Left ventricle myocardium inferior (tissue), 1 donor: ENCODE measurements at places on chromosomes 4 and X.

DNA sequence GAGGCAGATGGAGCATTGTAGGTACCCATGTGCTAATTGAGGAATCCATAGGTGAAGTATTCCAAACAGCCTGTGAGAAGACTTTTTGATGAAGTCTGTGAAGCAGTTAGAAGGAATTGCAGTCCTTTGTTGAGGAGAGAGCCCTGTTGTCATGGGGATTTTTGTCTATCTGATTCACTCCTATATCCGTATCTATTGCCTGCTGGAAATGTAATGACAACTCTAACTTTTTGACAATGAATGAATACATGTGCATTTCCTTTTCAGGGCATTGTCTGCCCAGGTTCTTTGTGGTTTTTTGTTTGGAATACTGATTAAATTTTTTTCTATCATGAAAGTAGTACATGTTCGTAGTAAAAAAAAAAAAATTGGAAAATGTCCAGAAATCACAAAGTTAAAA, 31.1 kb downstream of the STK32B start:
- H3K4me1 ChIP-seq = no peaks in the 10 kb centered on the region
- H3K4me3 ChIP-seq = no peak overlapping the region
- no peak for DNase-seq
- H3K27me3 ChIP-seq = peaks cover 8% of the 10 kb centered on the region
- H3K27ac ChIP-seq = no peak overlapping the region

- no peaks in the 10 kb centered on the region for H3K27me3 ChIP-seq
- DNase-seq = no peak
- H3K36me3 ChIP-seq = no peaks in the 10 kb centered on the region
- H3K27ac ChIP-seq = no peak overlapping the region
- no peaks in the 10 kb centered on the region for H3K4me1 ChIP-seq
Measured at GRCh38 chr4:151874328-151874727, 113.5 kb upstream of the GATB start.

DNA sequence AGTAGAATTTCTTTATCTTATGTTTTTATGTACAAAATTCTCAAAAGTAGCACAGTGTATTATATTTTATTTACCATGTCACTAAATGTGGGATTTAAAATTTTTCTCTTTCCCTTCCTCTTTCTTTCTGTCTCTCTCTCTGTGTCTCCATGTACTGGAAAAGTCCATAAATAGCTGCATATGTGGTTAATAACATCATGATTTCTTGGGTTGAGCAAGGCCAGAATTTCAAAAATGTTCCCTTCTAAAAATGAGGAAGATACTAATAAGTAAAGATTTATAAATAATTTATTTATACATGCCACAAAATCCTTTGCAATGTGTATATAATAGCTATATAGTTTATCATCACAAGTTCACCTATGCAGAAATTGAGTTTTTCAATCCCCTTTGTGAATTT, 29.1 kb upstream of the DKK2 start:
- H3K27me3 ChIP-seq = no peaks in the 10 kb centered on the region
- DNase-seq = no peak
- H3K36me3 ChIP-seq = no peaks in the 10 kb centered on the region
- no peaks in the 10 kb centered on the region for H3K4me1 ChIP-seq
- H3K4me3 ChIP-seq = no peak overlapping the region

- no peak overlapping the region for H3K4me3 ChIP-seq
- H3K4me1 ChIP-seq = no peaks in the 10 kb centered on the region
- peak overlapping the region; percentile 12 for H3K27ac ChIP-seq
- peaks cover 56% of the 10 kb centered on the region for H3K36me3 ChIP-seq
- H3K27me3 ChIP-seq = no peaks in the 10 kb centered on the region
Measured at GRCh38 chr4:64305565-64306254, 103.5 kb downstream of the TECRL start.

DNA sequence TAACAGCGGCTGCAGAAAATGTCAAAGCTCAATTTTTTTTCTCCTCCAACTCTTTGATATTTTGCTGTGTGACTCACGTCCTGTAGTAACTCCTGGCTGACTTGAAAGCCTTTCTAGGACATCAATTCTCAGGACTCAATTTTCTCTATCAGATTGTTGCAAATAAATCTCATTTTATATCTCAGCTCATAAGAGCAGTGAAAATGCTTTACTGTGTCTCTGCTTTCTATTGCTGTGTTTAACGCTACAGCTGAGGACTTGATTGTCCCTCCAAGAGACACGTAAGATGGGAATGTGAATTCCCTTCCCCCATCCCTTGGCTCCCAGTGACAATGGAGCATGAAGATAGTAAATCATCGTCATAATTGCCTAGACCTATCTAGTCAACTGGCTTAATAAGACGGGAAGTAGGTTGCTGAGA, 20.5 kb upstream of the CBR4 start:
- no peaks in the 10 kb centered on the region for H3K4me1 ChIP-seq

DNA sequence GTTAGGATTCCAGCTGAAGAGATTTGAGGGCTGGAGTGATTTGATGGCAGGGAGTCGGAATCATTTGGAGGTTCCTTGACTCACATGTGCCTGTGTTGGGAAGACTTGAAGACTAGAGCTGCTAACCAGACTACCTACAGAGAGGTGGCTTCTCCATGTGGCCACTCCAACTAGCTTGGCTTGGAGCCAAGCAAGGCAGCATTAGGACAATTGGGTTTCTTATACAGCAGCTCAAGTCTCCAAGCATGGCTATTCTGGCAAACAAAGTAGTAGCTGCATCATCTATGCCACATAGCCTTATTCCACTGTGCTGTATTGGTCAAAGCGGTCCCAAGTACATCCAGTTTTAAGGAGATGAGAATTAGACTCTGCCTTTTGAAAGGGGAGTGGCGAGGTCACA, 171.7 kb upstream of the SLC4A4 start:
- peaks cover 10% of the 10 kb centered on the region for H3K27me3 ChIP-seq
- H3K4me1 ChIP-seq = no peaks in the 10 kb centered on the region
- H3K27ac ChIP-seq = no peak overlapping the region
- no peaks in the 10 kb centered on the region for H3K36me3 ChIP-seq

DNA sequence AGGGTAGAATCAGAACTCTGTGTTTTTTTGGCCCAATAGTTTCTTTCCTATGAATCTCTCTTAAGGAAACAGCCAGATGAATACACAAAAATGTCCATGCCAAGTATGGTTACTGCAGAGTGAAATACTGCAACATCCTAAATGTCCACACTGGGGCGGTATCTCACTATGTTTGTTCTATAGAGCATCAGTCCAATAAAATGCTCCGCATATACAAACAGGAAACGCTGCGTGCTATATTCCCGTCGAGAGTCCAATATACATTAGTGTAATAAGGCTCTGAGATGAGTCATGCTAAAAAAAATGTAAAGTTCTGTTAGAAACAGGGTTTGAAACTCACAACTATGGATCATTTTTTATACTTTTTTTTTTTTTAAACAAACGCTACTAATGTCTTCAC, 72.9 kb upstream of the ENOX2 start:
- H3K4me1 ChIP-seq = no peaks in the 10 kb centered on the region
- H3K27me3 ChIP-seq = no peaks in the 10 kb centered on the region
- H3K27ac ChIP-seq = no peak overlapping the region
- DNase-seq = no peak

DNA sequence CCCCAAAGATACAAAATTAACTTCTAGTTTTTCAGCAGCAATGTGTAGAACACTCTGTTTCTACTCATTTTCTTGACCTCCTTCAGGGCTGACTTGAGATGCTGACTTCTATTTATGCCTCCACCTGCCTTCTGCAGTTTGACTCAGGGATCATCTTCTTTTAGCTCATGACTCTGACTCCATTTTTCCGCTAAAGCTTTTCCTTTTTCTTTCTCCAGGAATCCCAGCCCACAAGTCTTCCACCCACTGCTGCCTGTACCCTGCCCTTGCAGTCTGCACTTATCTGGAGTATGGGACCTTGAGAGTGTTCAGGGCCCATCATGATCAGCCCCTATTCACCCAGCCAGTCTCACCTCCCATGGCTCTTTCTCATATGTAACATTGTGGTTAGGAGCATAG, 14.9 kb upstream of the KLHL2 start:
- no peak for DNase-seq
- no peaks in the 10 kb centered on the region for H3K4me1 ChIP-seq
- no peak overlapping the region for H3K27ac ChIP-seq
- H3K36me3 ChIP-seq = no peaks in the 10 kb centered on the region
- no peak overlapping the region for H3K4me3 ChIP-seq

- DNase-seq = no peak
- H3K27ac ChIP-seq = no peak overlapping the region
- H3K4me1 ChIP-seq = no peaks in the 10 kb centered on the region
- no peaks in the 10 kb centered on the region for H3K27me3 ChIP-seq
- no peak overlapping the region for H3K4me3 ChIP-seq
Measured at GRCh38 chrX:17459661-17460060, 84.7 kb downstream of the NHS start.

DNA sequence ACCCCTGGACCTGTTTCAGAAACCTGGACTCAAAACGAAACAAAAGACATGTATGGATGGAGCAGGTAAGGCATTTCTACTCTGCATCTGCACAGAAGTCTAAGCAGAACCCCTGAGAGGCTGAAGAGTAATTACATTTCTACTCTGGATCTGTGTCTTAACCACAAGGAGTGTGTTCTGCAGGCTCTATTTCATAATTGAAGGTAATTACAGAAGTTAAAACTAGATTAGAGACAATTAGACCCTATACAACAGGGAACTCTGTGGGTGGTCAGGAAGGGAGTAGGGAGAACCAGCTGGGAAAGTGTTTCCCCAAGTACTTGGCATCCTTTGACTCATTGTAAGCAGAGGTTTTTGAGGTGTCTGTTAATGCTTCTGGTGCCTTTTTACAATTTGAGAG, 69.8 kb downstream of the IGSF1 start:
- H3K4me1 ChIP-seq = no peaks in the 10 kb centered on the region
- no peaks in the 10 kb centered on the region for H3K27me3 ChIP-seq
- DNase-seq = no peak
- H3K27ac ChIP-seq = no peak overlapping the region
- no peaks in the 10 kb centered on the region for H3K36me3 ChIP-seq

- no peaks in the 10 kb centered on the region for H3K4me1 ChIP-seq
- H3K27ac ChIP-seq = no peak overlapping the region
- DNase-seq = no peak
- H3K36me3 ChIP-seq = peaks cover 31% of the 10 kb centered on the region
- H3K4me3 ChIP-seq = no peak overlapping the region
- no peaks in the 10 kb centered on the region for H3K27me3 ChIP-seq
Measured at GRCh38 chrX:155225774-155226173, 9.5 kb downstream of the VBP1 start.

GRCh38 chr4:147853706-147854105, 121.8 kb downstream of the ARHGAP10 start:
- peaks cover 69% of the 10 kb centered on the region for H3K4me1 ChIP-seq
- no peak overlapping the region for H3K4me3 ChIP-seq
- peaks cover 18% of the 10 kb centered on the region for H3K36me3 ChIP-seq

DNA sequence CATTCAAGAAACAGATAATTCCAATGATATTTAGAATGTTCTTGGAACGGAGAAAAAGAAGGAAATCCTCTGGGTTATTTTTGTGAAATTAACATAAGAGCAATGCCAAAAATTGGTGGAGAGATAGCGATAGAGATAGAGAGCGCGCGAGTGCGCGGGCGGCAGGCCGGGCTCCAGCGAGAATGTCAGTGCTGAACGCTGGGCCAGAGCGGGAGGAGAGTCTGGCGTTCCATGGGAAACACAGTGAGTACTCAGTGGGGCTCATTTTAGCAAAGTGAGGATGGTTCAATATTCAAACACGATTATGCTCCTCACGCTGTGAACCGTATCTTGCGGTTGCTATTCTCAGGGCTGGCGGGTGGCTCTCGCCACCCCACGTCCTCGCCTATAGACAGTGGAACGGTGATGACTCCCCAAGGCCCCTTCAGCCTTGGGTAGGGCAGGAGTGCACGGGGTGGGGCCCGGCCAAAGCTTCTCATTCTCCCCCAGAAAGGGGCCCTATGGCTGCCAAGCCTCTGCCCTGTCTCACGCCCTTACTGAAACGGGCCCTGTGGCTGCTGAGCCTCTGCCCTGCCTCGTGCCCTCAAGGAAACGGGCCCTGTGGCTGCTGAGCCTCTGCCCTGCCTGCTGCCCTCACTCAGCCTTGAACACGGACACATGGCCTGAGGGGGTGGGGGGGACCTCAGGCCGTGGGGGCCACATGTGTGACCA, 16.9 kb downstream of the CPLX1 start:
- peaks cover 59% of the 10 kb centered on the region for H3K27me3 ChIP-seq
- no peak overlapping the region for H3K4me3 ChIP-seq
- no peak overlapping the region for H3K27ac ChIP-seq
- no peaks in the 10 kb centered on the region for H3K36me3 ChIP-seq
- H3K4me1 ChIP-seq = no peaks in the 10 kb centered on the region

GRCh38 chr4:119211867-119212233, 663 bp upstream of the USP53 start:
- H3K4me1 ChIP-seq = peaks cover 63% of the 10 kb centered on the region
- H3K36me3 ChIP-seq = no peaks in the 10 kb centered on the region
- DNase-seq = no peak
- peak overlapping the region; percentile 97 for H3K27ac ChIP-seq

DNA sequence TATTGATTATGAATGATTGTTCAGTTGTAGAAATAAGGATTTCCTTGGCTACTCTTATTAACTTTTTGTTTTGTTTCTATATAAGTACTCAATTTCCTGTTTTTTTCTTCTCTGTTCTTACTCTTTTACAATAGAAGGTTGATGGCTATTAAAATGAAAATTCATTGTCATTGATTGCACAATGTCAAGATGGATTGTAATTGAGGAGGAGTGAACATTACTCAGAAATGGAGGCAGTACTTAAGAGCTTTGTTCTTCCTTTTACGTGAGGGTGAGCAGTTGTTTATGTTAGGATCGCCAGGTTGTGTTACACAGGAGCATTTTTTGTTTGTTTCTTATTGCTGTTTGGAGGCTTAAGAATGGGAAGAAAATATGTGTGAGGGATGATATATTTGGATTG, 2062.4 kb downstream of the ARAP2 start:
- no peaks in the 10 kb centered on the region for H3K36me3 ChIP-seq
- H3K27me3 ChIP-seq = no peaks in the 10 kb centered on the region
- H3K27ac ChIP-seq = no peak overlapping the region
- no peak for DNase-seq
- H3K4me1 ChIP-seq = no peaks in the 10 kb centered on the region

GRCh38 chrX:110172215-110172614, 145.7 kb downstream of the AMMECR1 start:
- no peaks in the 10 kb centered on the region for H3K36me3 ChIP-seq
- no peak for DNase-seq
- peak overlapping the region; percentile 55 for H3K27ac ChIP-seq
- no peaks in the 10 kb centered on the region for H3K27me3 ChIP-seq
- H3K4me3 ChIP-seq = no peak overlapping the region

GRCh38 chr4:21697583-21697982, 251.0 kb downstream of the KCNIP4 start:
- no peak overlapping the region for H3K27ac ChIP-seq
- peaks cover 9% of the 10 kb centered on the region for H3K27me3 ChIP-seq
- H3K36me3 ChIP-seq = no peaks in the 10 kb centered on the region

DNA sequence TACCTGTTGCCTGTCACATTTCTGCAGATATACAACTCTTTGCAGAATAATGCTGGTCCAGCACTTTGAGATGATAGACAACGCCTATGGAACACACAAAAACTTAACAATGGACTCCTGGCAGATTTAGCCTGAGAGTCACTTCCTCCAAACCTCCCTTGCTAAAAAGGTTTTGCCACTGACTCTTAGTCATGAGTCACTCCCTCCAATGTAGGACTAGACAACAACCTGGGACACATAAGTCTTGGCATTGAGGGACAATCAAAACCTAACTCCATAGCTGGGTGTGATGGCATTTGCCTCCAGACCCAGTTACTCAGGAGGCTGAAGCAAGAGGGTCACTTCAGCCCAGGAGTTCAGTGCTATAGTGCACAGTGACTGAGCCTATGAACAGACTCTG, 22.0 kb upstream of the EIF4E start:
- no peak for DNase-seq
- H3K4me3 ChIP-seq = no peak overlapping the region
- no peaks in the 10 kb centered on the region for H3K36me3 ChIP-seq
- no peaks in the 10 kb centered on the region for H3K4me1 ChIP-seq
- no peaks in the 10 kb centered on the region for H3K27me3 ChIP-seq

GRCh38 chrX:2928191-2928582, 952 bp downstream of the ARSD start:
- peak overlapping the region; percentile 93 for H3K27ac ChIP-seq
- H3K4me1 ChIP-seq = no peaks in the 10 kb centered on the region
- H3K4me3 ChIP-seq = peak overlapping the region; percentile 74
- peak; percentile 53 for DNase-seq
- no peaks in the 10 kb centered on the region for H3K36me3 ChIP-seq
